BJ (cell line): ENCODE measurements at places on chromosomes 7 and 10.

DNA sequence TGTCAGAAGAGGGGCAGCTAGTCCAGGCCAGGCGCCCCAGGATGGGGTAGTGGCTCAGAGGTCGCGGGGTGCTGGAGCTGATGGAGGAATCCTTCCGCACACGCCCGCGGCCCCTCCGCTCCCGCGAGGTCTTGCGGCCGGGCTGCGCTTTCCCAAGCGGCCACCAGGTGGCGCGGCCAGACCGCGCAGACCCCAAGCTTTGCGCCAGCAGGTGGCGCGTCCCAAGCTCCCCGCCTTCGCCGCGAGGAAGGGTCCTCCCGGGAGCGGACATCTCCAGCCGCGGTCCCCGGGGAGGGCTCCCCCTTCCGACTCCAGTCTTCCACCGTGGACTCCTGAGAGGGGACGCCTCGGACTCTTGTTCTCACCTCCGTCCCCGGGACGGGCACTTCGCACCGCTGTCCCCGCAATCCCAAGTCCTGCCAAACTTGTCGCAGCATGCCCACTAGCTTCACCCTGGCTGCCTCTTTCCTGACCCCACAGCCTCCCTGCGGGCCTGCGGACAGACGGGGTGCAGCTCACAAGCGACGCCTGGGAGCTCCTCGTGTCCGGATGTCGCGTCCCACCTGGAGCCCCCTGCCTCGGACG, 19.4 kb downstream of the KCNK18 start:
- no peak for DNase-seq

DNA sequence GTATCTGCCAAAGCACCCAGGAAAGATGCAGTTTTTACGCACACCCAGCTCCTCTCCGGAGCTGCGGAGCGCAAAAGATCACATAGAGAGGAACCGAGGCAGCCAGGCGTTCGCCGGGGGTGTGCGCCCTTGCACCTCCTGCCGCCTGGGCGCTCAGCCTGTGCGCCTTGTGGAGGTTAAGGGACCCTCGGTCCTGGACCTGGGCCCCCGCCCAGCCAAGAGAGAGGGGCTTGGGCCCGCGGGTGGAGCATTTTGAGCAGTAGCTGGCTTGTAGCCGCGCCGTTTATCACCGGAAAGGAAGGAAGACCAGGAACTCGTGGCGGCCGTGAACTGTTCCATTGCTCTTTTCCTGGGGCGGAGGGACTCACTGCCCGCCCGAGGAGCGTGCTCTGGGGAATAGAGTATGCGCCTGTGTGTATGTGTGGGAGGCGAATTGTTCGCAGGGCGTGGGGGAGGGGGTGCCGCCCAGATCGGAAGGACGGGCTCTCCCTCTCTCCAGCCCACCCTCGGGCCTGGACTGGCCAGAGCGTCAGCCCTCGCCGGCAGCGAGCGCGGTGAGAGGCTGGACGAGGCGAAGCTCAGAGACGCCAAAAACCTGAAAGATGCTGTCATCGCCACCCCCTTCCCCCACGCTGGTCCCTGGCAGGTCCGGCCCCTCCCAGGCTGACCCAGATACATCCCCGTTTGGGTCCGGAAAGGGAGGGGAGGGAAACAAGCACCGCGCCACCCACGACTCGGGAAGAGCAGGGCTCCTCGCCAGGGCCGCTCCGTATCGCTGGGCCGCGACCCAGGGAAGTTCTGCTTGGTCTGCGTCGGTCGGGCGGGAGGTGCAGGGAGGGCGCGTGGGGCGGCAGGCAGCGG, 1.2 kb upstream of the WNT2 start:
- peak; percentile 33 for DNase-seq

- no peak for DNase-seq
Measured at GRCh38 chr10:97190450-97190849, 4.7 kb upstream of the SLIT1 start.

- no peak for DNase-seq
Measured at GRCh38 chr10:29698773-29699490, 64.2 kb upstream of the SVIL start.

- peak; percentile 43 for DNase-seq
Measured at GRCh38 chr7:44104860-44105771, 971 bp downstream of the AEBP1 start.

GRCh38 chr7:131945313-131945911, 389.0 kb upstream of the PODXL start:
- DNase-seq: no peak

- DNase-seq: no peak
Measured at GRCh38 chr10:85407088-85407487, 959.5 kb downstream of the GRID1 start.

DNA sequence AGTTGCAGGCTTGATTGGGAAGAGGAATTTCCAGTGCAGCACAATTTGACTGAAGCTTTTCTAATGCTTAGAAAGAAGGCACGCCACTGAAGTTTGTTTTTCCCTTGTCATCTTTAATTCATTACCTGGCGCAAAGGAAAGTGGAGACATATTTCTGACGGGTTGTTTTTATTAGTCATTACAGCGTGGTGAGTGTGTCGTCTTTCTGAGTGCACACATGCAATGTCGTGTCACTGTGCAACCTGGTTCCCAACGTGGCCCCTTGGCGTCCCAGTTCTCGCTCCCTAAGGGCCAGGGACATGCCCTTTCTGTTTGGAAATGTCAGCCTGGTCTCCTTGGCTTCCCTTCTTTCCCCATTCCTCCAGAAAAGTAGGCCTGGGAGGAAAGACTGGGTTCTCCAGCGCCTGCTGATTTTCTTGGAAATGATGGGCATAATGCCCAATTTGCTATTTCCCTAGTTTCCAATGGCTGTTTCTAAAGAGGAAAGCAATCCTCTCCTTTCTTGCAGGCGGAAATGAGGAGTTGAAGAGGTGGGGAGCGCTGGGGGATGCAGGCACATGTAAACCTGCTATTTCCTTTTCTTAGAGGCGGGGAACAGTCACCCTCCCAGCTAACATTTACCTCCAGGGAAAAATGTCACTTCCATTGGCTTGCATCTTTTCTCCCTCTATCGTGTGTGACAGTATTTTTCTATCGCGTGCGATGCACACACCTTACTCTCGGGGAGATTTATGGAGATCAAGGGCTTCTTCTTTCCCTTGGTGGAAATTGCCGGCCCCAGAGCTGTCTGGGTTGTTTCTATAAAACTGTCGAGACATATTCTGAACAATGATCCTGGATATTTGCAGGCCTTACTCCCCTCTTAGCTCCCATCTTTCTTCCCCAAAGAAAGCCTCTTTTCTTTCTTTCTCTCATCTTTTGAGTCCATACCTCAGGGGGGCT, 249.8 kb downstream of the ARHGAP12 start:
- no peak for DNase-seq

GRCh38 chr7:54964136-54964535, 54.7 kb upstream of the EGFR start:
- no peak for DNase-seq

GRCh38 chr10:95327367-95327766, 36.6 kb upstream of the PDLIM1 start:
- DNase-seq: no peak

- DNase-seq: no peak
Measured at GRCh38 chr7:30321882-30322192, 37.4 kb downstream of the ZNRF2 start.

DNA sequence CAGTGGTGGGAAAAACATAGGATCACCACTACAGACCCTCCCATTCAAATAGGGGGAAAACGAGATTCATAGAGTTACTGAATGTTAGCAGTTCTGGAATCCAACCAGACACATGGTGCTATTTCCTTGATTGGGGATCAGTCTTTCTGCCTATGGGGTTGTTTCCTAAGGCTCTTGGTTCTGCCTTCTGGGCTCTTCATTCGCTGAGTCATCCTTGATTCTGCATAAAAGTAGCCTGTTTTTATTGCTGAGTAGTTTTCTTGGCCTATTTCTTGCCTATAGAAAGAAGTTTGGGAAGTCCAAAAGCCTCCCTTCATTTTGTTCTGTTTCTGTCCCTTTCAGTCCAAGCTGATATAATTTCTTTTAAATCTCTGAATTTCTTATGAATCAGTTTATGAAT, 99.3 kb upstream of the OIT3 start:
- no peak for DNase-seq

DNA sequence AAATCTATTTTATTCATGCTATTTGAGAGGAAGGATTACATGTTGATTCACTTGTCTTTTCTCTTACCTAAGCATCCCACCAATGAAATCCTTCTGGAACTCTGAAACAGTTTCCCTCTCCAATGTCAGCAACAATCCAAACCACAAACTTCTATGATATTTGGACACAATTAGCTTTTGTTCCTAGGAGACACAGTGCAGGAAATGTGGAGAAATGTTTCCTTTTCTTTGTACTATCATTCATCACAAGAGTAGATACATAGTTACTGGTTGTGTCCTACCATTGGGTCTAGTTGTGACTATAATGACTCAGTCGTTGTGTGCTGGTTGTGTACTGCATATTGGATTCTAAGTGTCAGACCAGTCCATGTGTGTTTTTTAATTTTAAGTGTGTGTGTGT, 156.8 kb upstream of the MAGI2 start:
- peak; percentile 13 for DNase-seq

DNA sequence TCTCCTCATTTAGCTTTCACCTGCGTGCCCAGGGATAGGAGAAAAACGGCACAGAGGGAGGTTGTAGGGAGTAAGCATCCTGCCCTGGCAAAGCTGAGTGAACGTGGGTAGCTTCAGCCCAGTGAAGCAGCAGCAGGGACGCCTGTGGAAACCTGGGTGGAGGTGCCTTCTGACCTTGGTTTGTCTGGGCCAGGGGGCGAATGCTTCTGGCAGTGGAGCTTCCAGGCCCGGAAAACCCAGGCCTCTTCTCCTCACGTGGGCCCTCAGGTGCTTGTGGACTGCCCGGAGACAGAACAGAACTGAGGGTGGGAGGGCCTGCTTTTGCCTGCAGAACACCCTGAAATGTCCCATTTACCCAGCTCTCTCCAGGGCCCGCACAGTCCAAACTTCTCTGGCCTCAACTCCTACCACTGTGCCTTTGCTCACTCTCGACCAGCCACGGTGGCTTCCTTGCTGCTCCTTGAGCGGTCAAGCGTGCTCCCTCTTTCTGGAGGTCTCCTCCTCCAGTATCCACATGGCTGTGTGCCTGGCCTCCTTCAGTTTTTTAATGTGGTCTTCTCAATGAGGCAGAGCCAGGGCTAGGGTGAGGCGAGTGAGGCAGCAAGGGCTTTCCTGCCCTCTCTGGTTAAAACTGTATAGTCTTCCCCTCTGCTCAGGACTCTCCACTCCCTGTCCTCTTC, 62.4 kb downstream of the TMEM209 start:
- no peak for DNase-seq

- peak; percentile 99 for DNase-seq
Measured at GRCh38 chr7:28037220-28038010, 143.2 kb downstream of the JAZF1 start.

GRCh38 chr7:155163696-155164095, 93.6 kb downstream of the HTR5A start:
- DNase-seq: no peak

- DNase-seq: peak; percentile 70
Measured at GRCh38 chr10:125084191-125084613, 76.2 kb downstream of the CTBP2 start.

GRCh38 chr10:45581216-45581549, 91.4 kb downstream of the ZFAND4 start:
- no peak for DNase-seq

- no peak for DNase-seq
Measured at GRCh38 chr10:7488418-7488829, 77.6 kb upstream of the SFMBT2 start.

GRCh38 chr7:19117091-19117869, at the start of gene TWIST1:
Gene TWIST1, minus strand, starts transcription at chr7:19117636. Its CDS starts 315 bp downstream, at chr7:19117321.
- DNase-seq: peak; percentile 92

DNA sequence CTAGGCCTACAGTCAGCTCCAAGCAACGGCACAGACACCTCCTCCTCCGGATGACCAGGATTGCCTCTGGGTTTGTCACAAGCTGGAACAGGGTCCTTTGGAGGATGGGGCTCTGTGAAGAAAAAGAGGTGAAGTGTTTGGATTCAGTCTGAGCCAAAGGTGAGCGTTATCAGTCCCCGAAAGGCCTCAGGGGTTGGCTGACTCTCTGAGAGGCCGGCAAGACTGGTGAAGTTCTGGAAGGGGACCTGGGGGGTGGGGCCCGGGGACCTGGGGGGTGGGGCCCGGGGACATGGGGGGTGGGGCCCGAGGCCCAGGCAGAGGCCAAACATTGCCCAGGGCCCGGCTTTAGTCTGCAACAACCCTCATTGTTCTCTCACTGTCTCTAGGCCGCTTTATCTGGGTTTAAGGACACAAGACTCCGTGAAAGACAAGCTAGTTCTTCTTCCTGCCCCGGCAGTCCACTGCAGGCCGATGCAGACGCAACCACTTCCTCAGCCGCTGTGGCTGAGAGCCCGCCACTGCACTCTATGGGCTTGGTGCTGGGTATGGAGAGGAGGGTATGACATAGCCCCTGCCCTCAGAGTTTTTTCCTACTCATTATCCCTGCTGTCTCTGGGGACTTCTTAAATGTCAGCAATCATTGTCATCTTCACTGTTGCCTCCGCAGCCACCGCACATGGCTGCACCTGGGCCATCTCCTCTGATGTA, 27.4 kb upstream of the PSAP start:
- no peak for DNase-seq

DNA sequence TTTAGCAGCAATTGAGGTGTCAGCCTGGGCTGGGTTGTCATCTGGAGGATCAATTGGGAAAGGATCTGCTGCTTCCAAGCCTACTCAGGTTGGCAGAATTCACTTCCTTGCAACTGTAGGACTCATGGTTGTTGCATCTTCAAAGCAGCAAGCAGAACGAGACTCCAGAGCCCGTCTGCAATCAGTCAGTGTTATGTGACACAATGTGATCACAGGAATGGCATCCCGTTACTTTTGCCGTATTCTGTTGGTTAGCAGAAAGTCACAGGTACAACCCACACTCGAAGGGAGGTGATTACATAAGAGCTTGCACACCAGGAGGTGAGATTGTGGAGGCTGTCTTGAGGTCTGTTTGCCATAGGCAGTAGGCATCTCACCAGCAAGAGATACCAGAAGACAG, 15.4 kb upstream of the LYZL1 start:
- DNase-seq: no peak

- DNase-seq: no peak
Measured at GRCh38 chr10:15795036-15795792, 65.1 kb downstream of the MINDY3 start.

- DNase-seq: no peak
Measured at GRCh38 chr10:3976718-3977117, 191.7 kb upstream of the KLF6 start.

- DNase-seq: peak; percentile 12
Measured at GRCh38 chr7:34430456-34430855, 227.6 kb upstream of the NPSR1 start.

- no peak for DNase-seq
Measured at GRCh38 chr10:13699216-13699615, 112.5 kb downstream of the PRPF18 start.

DNA sequence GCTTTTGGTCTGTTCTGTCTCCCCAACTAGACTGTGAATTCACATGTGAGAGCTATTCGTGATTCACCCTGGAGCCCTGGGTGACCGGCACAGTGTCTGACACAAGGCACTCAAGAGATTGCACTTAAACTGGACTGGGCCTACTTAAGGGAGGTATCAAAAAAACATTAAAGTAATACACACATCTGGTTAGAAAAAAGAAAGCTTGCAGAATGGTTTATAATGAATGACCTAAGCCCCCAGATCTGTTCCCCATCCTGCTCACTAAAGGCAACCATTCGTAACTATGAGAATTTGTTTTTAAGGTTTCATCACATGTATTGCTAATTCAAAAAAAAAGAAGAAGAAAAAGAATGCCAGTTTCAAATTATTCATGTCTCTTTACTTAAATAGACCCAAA, 74.5 kb downstream of the DGKI start:
- no peak for DNase-seq

- DNase-seq: no peak
Measured at GRCh38 chr10:73655257-73655989, 406 bp downstream of the SYNPO2L start.
